ENCODE measurements at places on chromosomes 13 and 19. TPM values are rescaled to one million over a fixed set of nuclear protein-coding genes. Genes with fewer than 3 reads are reported as not detected.

Gene TPP2
- 49.3 TPM for total RNA-seq

DNA sequence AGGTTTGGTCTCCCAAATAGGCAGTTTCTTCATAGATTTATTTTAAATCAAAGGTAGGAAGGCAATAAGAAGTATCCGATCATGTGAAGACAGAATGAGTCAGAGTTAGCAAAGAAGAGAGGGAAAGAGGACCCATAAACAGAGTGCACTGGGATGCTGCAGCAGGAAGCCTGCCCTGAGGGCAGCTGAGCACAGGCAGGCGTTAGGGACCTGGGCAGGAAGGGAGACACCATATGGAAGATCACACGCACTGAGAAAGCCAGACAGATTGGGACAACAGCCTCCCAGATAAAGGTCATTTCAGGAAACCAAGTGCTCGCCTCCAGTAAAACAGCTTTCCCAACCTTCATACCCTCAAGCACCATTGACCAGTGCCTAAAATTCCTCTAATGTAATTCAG lies 598.0 kb downstream of the EFNB2 start:
- DNase-seq = no peak

Gene C1QTNF9
- not detected for total RNA-seq

Gene F2RL3
- not detected for total RNA-seq

All from myocyte (in vitro differentiated cells).